ENCODE measurements at places on chromosomes 1 and 21. TPM values are rescaled to one million over a fixed set of nuclear protein-coding genes. Genes with fewer than 3 reads are reported as not detected.

Gene HMGCL
- polyA plus RNA-seq = 38.8 TPM

Gene ATP5IF1
- polyA plus RNA-seq = 702 TPM

Gene DNAJC28
- 9.3 TPM for polyA plus RNA-seq

Gene NMNAT2
- polyA plus RNA-seq = 23.6 TPM

Gene ORC1
- polyA plus RNA-seq = 6.4 TPM

Gene IRF6
- polyA plus RNA-seq = 8.2 TPM

Gene SUSD4
- 13.9 TPM for polyA plus RNA-seq

Gene GSTM5
- 10.6 TPM for polyA plus RNA-seq

Gene SPATA21
- polyA plus RNA-seq = 10.2 TPM

Gene PTPRC
- polyA plus RNA-seq = 10.8 TPM

Gene SPRR5
- polyA plus RNA-seq = not detected

Gene CCDC27
- polyA plus RNA-seq = 28.4 TPM

Gene SYCP1
- 10.5 TPM for polyA plus RNA-seq

Gene HMCN1
- polyA plus RNA-seq = 6.2 TPM

Gene UBE2U
- 72.2 TPM for polyA plus RNA-seq

Gene LCE2A
- not detected for polyA plus RNA-seq

Gene DAB1
- polyA plus RNA-seq = 1.7 TPM

Gene CFHR5
- polyA plus RNA-seq = 0.11 TPM

Gene SPATA1
- polyA plus RNA-seq = 6.0 TPM

Gene LCE1C
- polyA plus RNA-seq = not detected

Gene GJA4
- 10.9 TPM for polyA plus RNA-seq

Gene AMY1C
- polyA plus RNA-seq = 4.4 TPM

Gene SIM2
- polyA plus RNA-seq = 0.90 TPM

Gene BCL2L15
- polyA plus RNA-seq = 2.3 TPM

Gene SELP
- 6.4 TPM for polyA plus RNA-seq

Gene SPATA6
- 268 TPM for polyA plus RNA-seq

Gene SYT11
- polyA plus RNA-seq = 23.4 TPM

Gene GJA5
- polyA plus RNA-seq = 5.6 TPM

Gene PADI2
- polyA plus RNA-seq = 3.2 TPM

Gene TEDDM1
- not detected for polyA plus RNA-seq

Gene PTCH2
- 15.2 TPM for polyA plus RNA-seq

Gene FABP3
- polyA plus RNA-seq = 67.5 TPM

Gene SIK1
- not detected for polyA plus RNA-seq

Gene ETNK2
- 187 TPM for polyA plus RNA-seq

Gene TTC39A
- 120 TPM for polyA plus RNA-seq

Gene MATN1
- polyA plus RNA-seq = 0.32 TPM

Gene C1QB
- 155 TPM for polyA plus RNA-seq

Gene CAMK1G
- polyA plus RNA-seq = 2.0 TPM

Gene SLC1A7
- polyA plus RNA-seq = 0.32 TPM

Gene SPRR2G
- polyA plus RNA-seq = 1.9 TPM

Gene IFI44L
- 5.3 TPM for polyA plus RNA-seq

Gene AUNIP
- polyA plus RNA-seq = 28.5 TPM

Gene ADGRL2
- 13.8 TPM for polyA plus RNA-seq

Gene BNIPL
- polyA plus RNA-seq = 5.0 TPM

Gene WDR64
- 7.1 TPM for polyA plus RNA-seq

Gene ADGRB2
- polyA plus RNA-seq = 11.8 TPM

Gene PHC2
- 178 TPM for polyA plus RNA-seq

Gene DIRAS3
- 13.8 TPM for polyA plus RNA-seq

Gene FMO1
- 3.7 TPM for polyA plus RNA-seq

Gene RAB3GAP2
- polyA plus RNA-seq = 17.9 TPM

Gene CFHR3
- not detected for polyA plus RNA-seq

Gene LCE2C
- not detected for polyA plus RNA-seq

Gene LIN28A
- polyA plus RNA-seq = 3.6 TPM

Gene CTSS
- 61.0 TPM for polyA plus RNA-seq

Gene PBX1
- polyA plus RNA-seq = 20.2 TPM
